Left renal pelvis (tissue), 4 donors: ENCODE measurements at places on chromosomes 6 and 20. TPM values are rescaled to one million over a fixed set of nuclear protein-coding genes. Genes with fewer than 3 reads are reported as not detected.

DNA sequence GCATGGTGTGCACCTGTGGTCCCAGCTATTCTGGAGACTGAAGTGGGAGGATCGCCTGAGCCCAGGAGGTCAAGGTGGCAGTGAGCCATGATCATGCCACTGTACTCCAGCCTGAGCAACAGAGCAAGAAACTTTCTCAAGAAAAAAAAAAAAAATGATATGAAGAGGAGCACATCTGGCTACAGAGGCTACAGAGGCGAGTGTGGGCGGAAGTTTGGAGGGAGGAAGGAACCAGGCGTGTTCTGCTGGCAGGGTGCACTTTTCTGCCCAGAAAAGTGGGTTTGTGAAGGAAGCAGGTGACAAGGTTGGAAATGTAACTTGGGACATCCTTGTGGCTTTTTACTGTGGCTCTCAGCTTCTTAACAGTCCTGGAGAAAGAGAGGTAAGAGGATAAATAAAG is 96.7 kb downstream of the SNX5 start:
- no peak for DNase-seq

DNA sequence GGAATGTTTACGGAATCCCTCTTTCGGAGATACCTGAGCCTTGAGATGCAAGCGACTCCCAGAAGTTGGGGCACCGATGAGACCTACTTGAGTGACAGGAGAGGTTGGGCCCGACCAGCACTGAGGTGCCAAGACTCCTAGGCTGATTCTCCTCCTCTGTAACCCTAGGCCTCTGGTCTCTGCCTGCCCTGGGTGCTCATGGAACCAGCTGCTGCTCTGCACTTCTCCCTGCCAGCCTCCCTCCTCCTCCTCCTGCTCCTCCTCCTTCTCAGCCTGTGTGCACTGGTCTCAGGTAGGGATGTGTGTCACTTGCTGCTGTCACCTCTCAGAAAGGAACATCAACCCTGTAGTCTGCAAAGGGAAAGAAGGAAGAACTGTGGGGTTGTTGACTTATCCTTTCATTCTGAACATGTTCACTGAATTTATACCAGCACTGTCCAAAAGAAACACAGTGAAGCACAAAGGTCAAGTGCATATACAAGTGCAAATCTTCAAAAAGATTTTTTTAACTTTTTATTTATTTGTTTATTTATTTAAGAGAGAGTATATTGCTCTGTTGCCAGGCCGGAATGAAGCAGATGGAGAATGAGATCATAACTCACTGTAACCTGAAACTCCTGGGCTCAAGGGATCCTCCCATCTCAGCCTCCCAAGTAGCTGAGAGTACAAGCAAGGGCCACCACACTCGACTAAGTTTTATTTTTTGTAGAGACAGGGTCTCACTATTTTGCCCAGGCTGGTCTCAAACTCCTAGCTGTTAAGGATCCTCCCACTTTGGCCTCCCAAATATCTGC is 913 bp downstream of the BTN2A2 start:
- DNase-seq = no peak

DNA sequence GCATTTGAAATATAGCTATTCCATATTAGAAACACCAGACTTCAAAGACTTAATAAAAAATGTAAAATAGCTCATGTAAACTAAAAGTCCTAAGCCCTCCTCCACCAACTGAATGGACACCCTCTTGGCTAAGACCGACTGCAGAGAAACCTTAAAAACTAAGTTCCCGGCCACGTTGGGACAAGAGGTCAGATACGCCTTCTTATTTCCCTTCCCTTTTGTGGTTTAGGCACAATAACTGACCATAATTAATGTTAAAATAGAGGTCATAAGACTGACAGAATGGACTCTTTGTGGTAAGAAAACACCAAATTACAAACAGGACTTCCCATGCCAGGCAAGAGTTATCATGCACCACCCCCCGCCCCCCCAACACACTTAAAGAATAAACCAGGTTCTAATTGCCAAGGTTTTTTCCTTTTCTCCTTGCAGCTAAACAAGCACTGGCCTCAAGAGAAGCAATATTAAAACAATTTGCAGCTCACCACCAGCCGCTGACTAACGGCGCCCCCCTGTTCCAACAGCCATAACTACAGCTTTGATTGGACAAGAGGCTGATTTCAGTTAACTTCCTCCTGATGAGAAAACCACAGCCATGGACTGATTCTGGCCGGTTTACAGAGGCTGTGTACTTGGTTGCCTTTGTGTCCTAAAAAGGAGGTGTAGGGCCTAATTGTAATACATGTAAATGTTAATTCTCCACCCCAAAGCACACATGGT is 10.7 kb upstream of the LAMP5 start:
- DNase-seq = no peak

- DNase-seq = no peak
Observed at GRCh38 chr6:38155144-38155543, 335.6 kb downstream of the ZFAND3 start.

DNA sequence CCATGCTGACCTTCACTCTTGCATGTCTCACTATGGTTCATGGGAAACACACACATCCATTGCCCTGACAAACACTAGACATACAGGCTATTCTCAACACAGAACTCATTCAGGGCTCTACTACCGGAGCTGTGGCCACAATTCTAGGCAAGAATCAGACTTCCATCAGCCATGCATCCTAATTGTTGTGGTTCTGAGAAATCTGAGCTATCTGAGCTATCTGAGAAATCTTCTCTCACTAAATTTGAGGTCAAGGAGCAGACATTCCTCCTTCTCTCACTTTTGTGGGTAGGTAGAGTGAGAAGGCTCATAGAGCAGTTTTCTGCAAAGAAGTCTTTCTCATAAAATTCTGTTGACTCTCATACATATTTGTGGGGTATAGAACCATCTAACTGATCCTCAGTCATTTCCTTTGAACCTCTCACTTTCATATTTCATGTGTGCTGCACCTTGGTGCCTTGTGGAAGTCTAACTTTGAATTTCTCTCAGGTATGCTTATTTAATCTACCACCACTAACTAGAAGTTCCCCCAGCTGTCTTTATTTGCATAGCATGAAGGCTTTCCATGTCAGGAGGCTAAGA is 43.6 kb downstream of the ADGRF1 start:
- no peak for DNase-seq

GRCh38 chr6:168383062-168383854 is 57.7 kb upstream of the SMOC2 start:
- DNase-seq = no peak

GRCh38 chr6:53834132-53834531 is 39.3 kb downstream of the LRRC1 start:
- DNase-seq = no peak

DNA sequence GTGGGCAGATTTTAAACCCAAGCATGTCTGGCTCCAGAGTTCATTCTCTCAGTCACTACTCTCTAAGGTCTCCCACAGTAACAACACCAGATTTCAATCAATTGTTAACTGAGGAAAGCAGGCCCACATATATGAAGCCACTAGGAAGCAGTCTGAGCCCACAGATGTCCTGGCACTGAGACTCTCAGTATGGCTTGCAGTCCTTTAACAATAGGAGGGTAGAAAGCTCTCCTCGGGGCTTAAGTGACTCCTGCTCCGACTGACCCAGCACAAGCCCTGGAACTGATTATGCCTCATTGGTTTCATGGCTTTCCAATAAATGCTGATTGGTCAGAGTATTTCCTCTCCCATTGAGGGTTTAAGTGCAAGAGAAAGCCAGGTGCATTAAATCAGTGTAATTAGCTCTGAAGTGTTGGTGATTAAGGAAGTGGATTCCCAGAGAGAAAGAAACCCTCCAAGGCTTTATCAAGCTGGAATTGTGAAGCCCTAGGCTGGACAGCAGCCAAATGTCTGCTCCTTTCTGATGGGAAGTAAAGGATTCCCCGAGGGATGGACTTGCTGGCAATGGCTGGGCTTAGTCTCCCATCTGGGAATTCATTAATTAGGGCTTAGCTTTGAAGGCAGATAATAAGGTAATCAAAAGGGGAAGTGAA is 76.6 kb upstream of the PROKR2 start:
- DNase-seq = no peak

GRCh38 chr20:15240801-15241200 is 903.4 kb upstream of the FLRT3 start:
- no peak for DNase-seq

DNA sequence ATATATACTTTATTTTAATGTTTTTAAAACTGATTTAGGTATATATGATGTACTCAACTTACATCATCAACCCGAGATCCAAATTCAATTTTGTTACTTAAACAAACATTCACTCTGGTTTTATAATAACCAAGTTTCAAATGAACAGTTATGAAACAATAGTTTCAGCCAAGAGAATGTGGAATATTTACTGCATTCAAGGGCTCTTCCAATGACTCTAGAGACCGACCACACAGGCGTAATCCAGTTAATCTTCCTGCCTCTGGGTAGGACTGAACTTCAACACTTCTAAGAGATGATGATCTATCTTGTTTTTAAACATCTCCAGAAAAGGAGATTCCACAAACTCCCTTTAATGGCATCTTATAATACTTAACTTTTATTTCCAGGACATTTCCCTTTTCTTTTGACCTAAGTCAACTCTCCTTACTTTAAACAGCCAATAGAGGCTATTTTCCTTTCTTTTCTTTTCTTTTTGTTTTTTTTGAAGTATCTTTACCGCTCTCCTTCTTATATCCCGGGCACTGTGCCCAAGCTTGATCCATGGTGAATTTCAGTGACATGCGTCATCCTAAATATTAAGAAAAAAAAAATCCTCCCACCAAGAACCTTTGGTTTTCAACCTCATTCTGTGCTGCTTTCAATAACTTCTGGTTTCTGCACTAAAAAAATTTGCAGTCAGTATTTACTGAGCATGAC is 110.1 kb downstream of the KIF13A start:
- no peak for DNase-seq

Gene VNN1
- polyA plus RNA-seq = 0.20 TPM

Gene CPNE5
- 12.4 TPM for polyA plus RNA-seq

Gene MDFI
- polyA plus RNA-seq = 49.5 TPM
